ENCODE measurements at places on chromosomes 4 and X.

DNA sequence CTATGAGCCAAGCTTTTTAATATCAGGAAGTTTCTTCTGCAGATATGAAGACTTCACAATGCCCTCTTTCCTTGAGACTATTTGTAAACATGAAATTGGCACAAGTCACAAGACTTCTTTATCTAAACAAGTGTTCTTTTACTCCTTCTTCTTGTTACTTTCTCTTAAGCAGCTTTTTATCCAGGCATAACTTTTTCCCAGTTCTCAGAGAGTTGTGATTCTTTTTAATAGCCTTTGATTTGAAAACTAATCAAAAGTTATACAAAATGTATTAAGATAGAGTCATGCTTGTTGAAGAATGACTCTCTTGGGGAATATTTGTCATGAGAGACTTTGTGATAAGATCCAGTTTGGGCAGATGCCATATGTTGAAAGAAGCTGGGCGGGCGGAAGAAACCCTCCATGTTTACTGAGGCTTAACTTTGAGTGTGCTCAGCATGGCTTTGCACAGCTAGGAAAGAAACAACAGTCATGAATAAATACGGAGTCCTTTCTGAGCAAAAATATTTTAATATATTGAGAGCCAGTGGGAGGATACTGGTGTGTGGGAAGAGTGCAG lies 39.3 kb downstream of the SYTL5 start:
- no peak for DNase-seq

DNA sequence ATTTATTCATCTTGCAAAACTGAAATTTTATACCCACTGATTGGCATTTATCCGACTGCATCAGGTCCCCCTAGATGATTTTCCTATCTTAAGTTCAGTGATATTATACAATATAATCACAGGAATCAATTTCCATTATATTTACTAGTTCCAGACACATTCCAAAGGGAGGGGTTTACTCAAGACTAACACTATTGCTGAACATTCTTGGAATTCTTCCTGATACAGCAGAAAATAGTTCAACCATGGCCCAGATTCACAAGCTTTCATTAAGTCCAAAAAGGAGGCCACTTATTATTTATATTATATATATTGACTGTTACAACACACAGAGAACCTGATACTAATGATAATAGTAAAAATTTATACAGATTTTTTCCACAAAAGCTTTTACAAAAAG lies 2353.6 kb downstream of the PCDH7 start:
- DNase-seq = no peak

GRCh38 chrX:21708116-21708515 lies 49.8 kb downstream of the SMPX start:
- no peak for DNase-seq

GRCh38 chr4:127604949-127605709 lies 27.6 kb upstream of the INTU start:
- DNase-seq = no peak

DNA sequence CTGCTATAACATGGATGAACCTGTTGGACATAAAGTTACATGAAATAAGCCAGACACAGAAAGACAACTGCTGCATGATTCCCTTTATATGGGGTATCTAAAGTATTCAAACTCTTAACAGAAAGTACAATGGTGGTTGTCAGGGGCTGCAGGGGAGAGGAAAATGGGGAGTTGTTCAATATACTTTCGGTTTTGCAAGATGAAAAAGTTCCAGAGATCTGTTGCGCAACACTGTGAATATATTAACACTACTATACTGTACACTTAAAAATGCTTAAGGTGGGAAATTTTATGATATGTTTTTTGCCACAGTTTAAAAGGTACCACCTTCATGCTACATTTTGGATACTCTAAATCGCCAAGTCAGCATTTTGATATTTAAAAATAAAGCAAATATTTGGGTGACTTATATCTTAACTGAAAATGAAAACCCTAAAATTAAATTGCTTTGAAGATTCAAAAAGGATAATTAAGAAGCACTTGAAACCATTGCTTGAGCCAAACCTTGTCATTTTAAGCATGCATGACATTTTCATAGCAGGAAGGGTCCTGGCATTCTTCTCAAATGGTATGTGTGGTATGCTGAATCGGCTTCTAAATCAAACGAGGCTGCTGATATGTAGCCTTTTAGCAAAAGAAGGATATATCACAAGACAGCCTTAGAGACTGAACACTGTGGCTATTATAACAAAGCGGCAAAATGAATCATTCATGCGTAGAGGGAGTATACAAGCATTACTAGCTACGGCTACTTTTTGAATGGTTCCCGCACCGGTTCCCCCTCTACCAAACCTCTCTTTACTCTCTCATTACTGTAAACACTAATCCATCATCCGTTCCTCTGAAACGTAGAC lies 607.1 kb upstream of the DIPK2B start:
- no peak for DNase-seq

GRCh38 chr4:130393642-130394041 lies 1297.7 kb downstream of the C4orf33 start:
- DNase-seq = no peak

- no peak for DNase-seq
These were observed 28.5 kb downstream of the PCDH19 start for GRCh38 chrX:100381619-100382018.

- DNase-seq = no peak
These were observed 83.7 kb downstream of the DHRSX start for GRCh38 chrX:2416851-2417604.

DNA sequence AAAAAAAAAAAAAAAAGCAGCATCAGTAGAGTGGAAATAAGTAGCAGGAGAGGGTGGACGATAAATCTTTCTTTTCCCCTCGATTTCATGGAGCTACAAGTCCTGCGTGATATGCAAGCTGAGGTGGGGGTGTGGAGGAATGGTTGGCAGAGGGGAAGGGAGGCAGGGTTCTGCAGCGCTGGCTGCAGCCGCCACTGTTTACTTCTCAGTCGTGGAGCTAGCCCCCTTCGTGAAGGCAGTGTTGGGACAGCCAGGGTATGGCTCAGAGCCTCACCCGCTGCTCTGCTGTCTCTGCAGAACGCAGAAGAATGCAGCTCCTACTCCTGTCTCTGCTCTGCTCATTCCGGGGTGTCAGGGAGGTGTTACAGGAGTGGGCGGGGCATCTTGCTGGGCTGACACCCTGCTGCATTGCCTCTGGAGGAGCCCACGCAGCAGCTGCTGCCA lies 140.6 kb downstream of the GPM6A start:
- DNase-seq = no peak

GRCh38 chr4:93384241-93384640 lies 444.3 kb upstream of the ATOH1 start:
- DNase-seq = no peak

DNA sequence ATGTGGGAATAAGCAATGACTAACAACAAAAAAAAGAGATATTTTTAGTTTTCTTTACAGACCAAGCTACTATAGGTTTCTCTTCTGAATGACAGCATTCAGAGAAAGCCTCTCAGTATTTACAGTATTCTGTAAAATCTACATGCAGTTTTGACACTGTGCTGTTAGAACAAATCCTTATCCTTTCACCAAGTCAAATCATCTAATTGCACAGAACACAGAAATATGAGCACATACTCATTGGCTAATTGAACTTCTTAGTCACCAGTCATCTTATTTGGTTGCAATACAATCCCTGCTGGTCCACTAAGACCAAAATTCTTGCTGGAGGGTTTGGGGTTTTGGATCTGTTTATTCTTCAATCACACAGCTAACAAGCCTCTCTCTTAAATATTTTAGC lies 5.7 kb downstream of the ACOT9 start:
- no peak for DNase-seq

GRCh38 chr4:83170952-83171399 lies 56.4 kb upstream of the PLAC8 start:
- DNase-seq = no peak

- DNase-seq = no peak
These were observed 25.0 kb downstream of the RFC1 start for GRCh38 chr4:39341075-39341725.

DNA sequence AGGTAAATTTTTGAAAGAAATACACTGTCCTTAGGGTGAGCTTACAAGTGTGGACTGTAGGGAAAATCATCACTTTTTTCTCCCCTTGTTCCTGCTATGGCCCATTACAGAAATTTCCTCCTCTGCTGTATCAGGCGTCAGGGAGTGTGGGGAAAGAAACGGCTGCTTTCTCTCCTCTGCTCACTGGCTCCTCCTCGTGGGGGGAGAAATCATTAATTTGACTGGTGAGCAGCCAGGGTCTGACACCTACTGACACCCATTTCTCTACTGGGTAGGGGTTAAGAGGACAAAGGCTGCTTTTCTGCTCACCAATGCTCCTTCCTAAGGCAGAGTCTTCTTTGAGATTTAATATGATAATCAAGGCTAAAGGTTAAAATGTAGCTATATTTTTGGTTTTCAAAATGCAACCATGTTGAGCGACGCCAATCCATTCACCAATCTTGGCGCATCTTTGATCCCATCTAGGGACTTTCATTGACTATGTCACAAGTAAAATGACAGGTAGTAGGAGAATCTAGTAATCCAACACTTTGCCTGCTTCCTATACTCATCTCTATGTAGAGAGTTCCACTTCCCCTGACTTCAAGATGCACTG lies 25.1 kb downstream of the SETD7 start:
- DNase-seq = no peak

DNA sequence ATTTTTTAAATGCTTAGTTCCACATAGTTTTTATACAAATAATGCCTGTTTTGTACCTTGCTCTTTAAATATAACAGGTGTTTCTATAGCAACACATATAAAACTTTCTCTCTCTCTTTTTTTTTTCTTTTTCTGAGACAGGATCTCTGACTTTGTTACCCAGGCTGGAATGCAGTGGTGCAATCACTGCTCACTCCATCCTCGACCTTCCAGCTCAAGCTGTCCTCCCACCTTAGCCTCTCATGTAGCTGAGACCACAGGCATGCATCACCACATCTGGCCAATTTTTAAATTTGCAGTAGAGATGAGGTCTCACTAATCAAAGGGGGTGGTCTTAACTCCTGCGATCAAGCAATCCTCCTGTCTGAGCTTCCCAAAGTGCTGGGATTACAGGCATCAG lies 18.3 kb upstream of the SULT1E1 start:
- DNase-seq = no peak

- DNase-seq = no peak
These were observed 111.9 kb downstream of the GABRB1 start for GRCh38 chr4:47143261-47143660.

DNA sequence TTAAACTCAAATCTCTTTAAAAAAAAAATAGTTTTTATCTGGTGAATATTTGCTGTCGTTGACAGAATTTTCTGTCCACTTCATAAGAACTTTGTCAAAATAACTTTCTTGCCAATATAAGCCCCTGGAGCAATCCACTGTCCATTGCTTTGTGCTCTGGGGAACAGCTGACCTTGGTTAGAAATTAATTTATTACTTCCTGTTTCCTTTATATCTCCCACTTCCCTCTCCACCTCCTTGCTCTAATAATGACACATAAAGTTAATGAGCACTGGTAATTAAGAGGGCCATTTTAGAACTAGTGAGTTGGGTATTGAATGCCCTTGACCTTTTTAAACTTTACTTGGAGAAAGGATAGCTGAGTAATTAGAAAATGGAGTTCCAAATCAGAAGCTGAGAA lies 151.3 kb upstream of the LEF1 start:
- DNase-seq = no peak

DNA sequence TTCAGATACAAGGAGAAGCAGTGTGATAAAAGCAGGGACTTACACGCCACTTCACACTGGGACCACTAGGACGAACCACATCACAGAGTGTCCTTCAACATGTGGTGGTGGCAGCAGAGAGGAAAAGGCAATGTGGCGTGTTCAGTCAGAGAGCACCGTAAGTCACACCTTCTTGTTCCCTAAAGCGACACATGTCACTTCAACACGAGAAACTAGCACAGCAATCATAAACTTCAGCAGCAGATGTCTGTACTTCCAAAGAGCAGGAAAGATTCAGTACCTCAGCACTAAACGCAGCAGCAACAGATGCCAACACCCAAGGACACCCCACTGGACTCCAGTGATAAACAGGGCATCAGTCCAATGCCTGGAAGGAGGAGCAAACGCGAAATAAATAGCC lies 96.7 kb downstream of the AREG start:
- DNase-seq = no peak

GRCh38 chr4:176653401-176654220 lies 139.1 kb downstream of the VEGFC start:
- DNase-seq = no peak

DNA sequence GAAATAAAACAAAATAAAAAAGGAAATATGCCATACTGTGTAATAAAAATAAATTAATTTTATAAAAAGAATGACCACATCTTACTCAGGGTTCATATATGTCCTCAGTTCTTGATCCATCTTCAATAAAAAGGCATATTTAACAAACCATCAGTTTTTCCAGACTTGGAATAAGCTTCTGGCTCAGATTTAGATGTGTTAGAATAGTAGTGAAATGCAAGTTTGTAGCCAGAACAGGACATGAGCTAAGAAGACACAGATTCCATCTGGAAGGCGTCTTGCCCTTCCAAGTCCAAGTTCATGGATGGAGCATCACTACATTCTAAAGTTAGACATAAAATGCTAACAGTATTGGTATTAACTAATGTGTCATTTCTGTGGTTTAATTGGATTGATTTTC lies 10.3 kb upstream of the LSM6 start:
- DNase-seq = no peak

DNA sequence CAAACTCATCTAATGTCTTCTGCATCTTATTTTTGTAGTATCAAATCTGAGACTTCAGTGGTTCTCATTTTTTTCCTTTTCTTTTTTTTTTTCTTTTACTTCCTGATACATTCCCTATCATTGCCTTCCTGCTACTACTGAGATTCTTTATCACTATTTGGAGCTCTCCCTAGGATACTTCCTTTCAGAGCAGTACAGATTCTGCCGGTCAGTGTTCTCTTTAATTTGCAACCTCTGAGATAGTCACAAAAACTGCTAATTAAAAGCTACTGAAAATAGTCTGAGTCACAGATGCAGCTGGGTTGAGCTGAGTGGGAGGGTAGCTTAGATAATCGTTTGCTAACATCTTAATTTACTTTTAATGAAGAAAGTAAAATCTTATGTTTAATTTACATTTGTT lies 1279.7 kb downstream of the ARAP2 start:
- DNase-seq = no peak

DNA sequence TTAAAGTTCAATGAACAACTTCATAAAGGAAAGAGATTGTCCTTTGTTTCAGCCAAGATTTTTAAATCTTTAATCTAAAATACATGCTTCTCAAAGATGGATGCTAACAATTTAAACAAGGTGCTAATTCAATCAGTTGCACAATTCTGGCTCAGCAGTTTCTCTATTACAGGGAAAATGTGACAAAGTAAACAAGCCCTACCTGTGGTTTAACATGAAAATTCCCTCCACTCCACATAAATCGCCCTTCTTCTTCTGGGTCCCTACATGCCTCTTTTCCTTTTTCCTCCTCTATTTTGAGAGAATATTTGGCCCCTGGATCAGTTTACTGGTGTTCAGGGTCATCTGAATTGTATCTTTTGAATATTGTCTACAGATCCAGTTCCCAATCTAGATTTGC lies 80.6 kb downstream of the FRYL start:
- DNase-seq = no peak

- no peak for DNase-seq
These were observed 31.6 kb downstream of the TSC22D3 start for GRCh38 chrX:107743995-107744394.

Measured in NCI-H187 (cell line).